ENCODE measurements at places on chromosomes 2 and 18.

DNA sequence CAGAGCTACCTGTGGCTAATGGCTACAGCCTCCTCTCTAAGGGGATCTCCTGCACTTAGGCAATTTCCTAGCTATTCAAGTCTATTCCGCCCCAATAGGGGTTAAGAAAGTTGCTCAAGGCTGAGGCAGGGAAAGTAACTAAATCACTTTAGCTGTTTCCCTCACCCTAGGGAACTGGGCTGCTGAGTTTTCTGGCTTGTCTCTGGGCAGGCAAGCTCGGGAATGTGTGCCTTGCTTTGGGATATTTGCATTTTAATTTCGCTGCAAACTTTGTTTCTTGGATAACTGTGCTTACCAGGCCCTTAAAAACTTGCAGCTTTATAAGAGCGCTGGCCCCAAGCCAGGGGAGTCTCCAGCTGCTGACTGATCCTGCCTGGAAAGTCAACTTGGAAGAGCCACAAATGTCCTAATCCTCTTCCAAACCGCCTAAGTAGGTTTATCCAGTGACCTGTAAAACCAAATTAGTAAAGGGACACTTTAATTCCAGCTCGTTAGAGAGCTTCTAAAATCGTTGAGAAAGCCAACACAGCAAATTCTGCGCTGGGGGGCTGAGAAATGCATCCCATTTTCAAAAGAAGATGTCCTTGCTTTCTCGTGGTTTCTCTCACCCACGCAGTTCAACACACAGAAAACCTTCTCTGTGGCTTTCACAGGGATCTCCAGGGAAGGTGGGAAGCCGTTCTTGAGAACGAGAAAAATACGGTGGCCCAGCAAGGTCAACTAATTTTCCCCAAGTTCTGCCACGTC lies 59.5 kb upstream of the SP3 start:
- no peak for DNase-seq

DNA sequence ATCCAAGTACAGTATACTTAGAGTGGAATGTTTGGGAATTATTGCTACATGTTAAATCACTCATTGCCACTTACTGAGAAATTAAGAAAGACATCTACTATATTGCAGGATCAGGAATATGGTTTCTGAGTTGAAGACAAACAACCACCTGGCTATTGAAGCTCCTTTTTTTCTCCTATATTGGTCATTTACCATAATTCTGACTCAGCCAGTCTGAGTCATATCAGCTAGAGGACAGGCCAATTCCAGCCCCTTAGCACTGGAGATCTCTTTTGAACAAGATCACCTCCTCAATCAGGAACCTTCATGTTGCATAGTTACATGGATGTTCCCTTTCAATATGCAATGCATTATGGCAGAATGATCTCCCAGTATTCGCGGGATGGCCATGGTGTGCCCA lies 42.7 kb upstream of the CDH19 start:
- no peak for DNase-seq

GRCh38 chr2:201883606-201884369 lies 77.5 kb downstream of the CDK15 start:
- DNase-seq: no peak

DNA sequence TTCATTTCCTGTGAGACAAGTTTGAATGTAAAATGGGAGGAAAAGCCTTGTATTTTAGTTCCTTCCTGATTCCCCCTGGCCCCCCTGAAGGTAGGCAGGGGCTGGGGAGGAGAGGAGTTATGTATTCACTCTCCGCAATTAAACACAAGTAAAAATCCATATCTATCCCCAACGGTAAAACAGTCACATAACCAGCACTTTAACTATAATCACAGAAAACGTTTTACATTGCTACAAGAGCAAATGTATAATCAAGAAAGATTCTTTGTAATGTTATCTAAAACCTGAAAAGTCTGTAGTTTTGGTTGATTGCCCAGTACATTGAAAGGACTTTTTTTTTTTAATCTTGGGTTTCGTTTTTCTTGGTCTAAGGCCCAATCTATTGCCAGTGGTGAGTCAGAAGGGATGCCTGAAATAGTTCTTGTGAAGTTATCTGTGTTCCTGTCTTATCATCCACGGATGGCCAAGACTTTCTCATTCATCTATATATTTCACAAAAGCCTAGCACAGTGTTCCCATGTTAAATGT lies 34.5 kb upstream of the CCNYL1 start:
- DNase-seq: peak; percentile 9

- DNase-seq: peak; percentile 66
Measured at GRCh38 chr2:100560216-100560830, 2.5 kb upstream of the PDCL3 start.

GRCh38 chr18:46040033-46040746 lies 31.9 kb downstream of the PSTPIP2 start:
- peak; percentile 45 for DNase-seq

DNA sequence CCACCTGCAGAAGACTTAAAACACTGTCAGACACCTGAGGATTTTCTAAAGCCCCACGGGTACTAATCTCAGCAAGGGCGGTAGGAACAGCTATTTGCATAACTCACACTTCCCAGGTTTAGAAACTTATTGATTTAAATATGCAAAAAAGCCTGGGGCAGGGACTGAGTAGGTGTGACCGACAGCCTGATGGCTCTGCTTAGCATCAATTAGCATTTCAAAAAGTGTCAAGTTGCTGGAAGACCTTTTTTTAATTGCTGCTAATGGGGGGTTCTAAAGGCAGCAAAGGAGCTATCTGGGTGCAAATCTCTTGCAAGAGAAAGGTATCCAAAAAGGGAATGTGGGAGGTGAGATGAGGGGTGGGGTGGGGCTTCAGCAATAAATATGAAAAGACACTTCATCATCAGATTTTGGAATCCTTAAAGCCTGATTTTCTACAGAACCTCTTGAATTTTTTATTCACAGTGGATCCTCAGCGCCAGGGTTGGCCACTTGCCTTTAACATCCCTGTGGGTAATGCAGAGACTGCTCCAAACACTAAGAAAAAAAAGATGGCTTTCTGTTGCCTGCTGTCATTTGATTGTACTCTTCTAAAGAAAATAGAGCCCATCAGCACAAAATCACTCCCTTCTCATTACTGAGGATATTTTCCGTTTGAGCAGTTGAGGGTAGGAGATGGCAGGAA lies 121.1 kb upstream of the RMP24 start:
- DNase-seq: no peak

- DNase-seq: peak; percentile 58
Measured at GRCh38 chr2:74894272-74894981, 60.5 kb downstream of the HK2 start.

DNA sequence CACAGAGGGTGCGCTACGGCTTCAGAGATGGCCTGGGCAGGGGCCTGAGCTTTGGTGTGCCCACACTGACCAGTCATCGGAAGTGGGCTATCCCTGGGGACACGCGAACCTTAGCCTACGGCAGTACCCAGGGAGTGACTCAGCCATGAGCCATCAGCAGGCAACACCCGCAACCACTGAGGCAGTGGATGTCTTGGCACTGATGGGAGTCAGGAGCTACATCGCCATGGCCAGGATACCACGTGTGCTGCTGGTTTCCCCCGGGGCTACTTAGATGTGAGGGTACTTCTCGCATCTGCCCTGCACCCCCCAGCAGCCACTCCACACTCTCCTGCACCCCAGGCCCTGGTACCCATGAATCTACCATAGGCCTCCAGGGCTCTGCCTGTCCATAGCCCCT lies 12.8 kb upstream of the HPCAL1 start:
- peak; percentile 49 for DNase-seq

GRCh38 chr2:182404975-182405561 lies 21.8 kb downstream of the PDE1A start:
- no peak for DNase-seq

DNA sequence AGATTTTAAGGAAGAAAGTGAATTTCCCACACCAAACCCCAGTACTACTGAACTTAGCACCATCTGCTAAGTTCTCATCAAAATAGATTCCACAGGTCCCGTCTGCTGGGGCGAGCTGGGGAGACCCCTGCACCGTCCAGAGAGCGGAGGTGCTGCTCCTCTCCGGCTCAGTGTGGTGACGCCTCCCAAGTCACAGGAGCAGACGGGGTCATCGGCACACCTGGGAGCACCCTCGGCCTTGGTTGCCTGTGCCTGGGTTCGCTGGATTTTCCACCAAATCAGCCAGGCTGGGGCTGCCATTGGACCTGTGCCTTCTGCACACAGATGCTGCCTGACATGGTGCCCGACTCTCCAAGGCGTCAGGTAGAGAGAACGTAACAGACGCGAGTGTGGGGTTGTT lies 141.3 kb downstream of the PXDN start:
- DNase-seq: no peak

GRCh38 chr2:128784626-128785306 lies 466.1 kb upstream of the HS6ST1 start:
- DNase-seq: no peak

DNA sequence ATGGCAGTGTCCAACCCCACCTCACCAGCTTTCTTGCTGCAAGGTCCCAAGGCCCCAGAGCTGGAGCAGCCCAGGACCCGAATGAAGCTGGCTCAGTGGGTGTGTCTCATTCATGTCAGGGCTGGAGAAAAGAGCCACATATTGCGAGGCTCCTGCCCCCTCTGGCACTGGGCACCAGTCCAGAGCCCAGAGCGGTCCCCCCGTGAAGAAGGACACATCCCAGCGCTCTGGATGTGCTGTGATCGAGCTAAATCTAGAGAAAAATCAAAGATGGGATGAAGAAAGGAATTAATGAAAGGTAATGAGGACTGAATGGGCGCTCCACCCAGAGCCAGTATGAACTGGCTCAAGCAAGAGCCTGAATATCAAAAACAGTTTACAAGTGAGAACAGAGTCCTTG lies 13.3 kb upstream of the MPV17 start:
- DNase-seq: no peak

GRCh38 chr2:14401873-14402272 lies 230.6 kb upstream of the LRATD1 start:
- no peak for DNase-seq

GRCh38 chr2:60819155-60819862 lies 62.1 kb upstream of the REL start:
- DNase-seq: no peak

DNA sequence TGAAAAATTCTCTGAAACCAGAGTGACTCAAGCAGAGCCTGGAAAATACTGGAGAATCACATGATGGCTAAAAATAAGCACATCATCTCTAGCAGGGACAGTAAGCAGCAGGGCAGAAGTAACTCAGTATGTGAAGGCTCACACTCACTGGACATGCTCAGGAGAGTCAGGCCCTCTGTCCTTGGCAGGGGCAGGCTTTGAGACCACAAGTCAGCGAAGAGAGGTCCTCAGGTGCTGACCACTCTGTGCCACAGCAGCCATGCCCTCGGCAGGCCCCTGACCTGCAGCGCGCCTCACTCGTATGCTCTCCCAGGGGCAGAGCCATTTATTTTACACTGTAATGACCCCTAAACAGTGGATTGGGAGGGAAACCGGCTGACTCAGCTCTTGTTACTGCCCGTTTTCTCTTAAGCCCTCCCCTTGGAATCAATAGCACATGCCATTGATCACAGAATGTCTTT lies 76.8 kb downstream of the MAPRE2 start:
- DNase-seq: no peak

DNA sequence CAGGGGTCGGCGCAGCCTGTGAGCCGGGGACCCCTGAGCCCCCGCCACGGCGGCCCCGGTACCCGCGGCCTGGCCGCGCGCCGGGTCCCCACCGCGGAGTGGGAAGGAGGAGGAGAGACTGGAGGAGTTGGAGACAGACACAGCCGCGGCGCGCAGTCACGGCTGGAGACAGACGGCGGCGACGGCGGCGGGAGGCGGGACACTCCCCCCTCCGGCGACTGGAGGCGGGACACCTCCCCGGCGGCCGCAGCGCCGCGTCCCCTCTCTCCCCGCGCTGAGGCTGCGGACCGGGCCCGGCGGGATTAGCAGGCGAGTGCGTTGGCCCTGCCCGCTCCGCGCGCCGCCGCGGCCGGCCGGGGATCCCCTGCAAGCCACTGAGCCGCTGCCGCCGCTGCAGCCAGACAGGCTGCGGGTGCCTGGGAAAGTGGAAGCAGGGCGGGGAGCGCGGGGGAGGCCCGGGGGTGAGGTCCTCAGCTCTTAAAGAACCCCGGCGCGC lies 1.0 kb upstream of the LDLRAD4 start:
- peak; percentile 51 for DNase-seq

DNA sequence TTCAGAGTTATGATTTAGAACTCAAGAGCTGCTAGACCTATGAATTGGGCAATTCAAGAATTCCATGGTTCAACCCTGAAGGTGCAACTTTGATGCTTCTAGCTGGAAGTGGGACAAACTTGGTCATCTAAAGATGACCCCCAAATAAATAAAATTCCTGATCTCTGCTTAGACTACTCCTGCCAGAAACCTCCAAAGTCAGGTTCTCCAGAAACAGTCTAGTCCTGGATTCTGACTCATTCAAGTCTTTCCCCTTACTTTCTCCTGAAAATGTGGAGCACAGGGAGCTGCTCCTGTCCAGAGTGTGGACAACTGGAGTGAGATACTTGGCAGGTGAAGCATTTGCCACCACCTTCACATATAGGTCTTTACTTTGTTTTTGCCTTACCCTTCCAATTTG lies 557.7 kb upstream of the TNP1 start:
- no peak for DNase-seq

GRCh38 chr2:196415384-196415783 lies 224.1 kb upstream of the CCDC150 start:
- DNase-seq: no peak

DNA sequence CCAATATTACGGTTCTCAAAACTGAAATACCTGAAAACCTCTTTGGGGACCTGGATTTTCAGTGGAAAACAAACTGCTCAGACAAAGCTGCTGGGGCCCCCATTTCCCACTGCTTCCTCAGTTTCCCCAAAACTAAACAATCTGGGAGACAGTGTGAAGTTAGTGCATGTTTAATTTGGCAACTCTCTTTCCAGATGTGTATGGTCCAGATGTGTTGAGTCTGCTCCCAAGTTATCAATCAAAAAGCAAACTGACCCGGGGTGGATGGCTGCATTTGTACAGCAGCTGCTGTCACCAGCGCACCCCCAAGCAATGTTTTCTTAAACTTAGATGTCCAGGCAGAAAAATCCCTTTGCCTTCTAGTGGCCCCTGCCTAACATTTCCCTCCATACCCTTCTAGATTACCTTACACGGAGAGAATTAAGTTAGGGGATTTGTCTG lies 136.9 kb downstream of the COPS8 start:
- DNase-seq: no peak

DNA sequence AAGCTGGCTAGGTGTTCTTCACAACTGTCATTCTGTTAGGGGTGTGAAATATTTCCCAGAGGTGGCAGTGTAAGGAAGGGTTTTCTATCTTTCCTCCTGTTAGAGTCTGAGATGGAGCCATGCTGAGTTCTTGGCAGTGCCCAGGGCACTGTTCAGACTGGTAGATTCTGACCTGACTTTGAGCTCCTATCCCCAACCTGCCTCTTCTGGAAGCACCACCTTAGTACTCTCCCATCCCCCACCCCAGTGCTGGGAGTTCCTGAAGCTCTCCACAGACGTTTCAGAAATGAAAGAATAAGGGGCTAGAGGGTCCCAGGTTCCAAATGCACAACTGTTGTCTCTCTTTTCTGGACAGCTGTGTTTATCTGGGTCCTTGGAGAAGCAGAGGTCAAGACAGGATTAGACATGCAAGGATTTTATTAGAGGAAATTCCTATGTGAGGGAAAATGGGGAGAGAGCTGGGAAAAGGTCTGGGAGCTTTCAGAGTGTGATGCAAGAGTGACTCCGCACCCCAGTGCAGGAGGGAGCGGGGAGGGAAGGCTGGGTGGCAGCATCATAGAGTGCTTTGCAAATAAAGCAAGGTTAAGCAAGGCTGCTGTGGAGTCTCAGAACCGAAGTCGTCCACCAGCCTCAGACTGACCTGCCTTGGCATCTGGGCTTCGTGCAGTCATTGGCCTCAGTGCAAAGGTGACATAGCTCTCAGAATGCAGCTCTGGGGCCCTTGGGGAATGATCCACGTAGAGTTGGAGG lies 75.5 kb downstream of the SLC4A3 start:
- no peak for DNase-seq

All from inflammatory macrophage treated with lipopolysaccharide for 4 hours (primary cell).